Kidney epithelial cell (primary cell): ENCODE measurements at places on chromosomes 5 and 9. TPM values are rescaled to one million over a fixed set of nuclear protein-coding genes. Genes with fewer than 3 reads are reported as not detected.

Gene RFK
- 38.0 and 49.2 TPM in 2 replicates for total RNA-seq

Gene CFAP77
- total RNA-seq: 0.48 and 0.58 TPM in 2 replicates

- DNase-seq: no peak
Measured at GRCh38 chr5:90381213-90381929, 28.2 kb downstream of the CETN3 start.

DNA sequence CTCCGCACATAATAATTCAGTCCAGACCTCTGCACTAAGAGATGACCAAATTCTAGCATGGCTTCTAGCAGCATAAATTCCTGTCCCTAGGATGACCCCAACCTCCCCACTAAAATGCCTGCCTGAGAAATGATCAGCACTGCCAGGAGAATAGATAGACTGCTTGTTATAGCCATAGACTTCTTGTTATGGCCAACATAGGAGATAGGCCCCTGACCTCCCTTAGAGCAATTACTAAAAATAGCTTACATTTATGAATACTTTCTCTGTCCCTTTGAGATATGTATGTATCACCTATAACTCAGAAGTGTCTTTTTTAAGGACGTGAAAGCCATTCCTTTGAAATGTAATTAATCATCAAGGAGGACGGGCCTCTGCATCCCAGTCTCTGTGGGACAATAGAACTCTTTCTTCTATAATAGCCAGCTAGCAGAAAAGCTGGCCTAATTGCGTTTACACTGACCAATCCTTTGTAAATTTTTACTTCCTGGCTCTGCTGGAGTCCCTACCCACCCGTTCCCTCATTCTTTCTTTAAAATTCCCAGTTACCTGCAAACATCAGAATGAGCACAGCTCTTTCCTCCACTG lies 1002.7 kb downstream of the CDH18 start:
- DNase-seq: no peak

- no peak for DNase-seq
Measured at GRCh38 chr5:5044247-5044840, 95.8 kb upstream of the ADAMTS16 start.

- DNase-seq: no peak
Measured at GRCh38 chr5:136061630-136062365, 33.0 kb downstream of the TGFBI start.

Gene PTGES
- total RNA-seq: 37.9 and 39.5 TPM in 2 replicates

Gene NME5
- total RNA-seq: 4.6 and 7.9 TPM in 2 replicates

DNA sequence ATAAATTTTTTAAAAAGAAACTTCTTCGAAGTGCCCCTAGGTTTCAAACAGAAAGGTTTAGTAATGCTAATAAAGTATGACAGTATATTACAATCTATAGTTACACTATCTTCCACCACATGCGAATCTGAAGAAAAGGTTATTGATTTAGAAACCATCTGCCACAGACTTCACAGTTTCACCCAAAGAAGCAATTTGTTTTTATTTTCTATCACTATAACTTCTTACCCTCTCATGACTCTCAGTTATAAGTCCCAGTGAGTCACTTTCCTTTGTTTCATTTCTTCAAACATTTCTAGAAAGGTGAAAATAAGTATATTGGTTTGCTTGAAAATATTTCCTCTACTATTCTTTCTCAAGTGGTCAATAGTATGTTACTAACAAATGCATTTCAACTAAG lies 93.6 kb downstream of the MCTP1 start:
- DNase-seq: no peak

DNA sequence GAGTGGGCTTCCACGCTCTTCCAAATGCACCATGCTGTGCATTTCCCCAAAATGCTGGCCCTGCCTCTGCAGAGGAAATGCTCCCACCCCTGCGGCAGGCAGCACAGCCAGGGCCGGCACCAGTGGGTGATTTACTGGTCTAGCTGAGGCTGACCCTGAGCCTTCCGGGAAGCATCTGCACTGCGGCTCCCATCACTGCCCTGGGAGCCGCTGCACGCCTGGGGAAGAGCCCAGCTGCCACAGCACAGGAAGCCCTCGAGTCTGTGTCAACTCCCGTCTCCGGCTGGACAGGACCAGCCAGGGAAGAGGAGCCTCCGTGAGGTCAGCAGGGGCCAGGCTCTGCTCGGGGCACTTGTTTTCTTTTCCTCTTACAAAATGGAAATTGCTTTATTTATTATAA lies 25.1 kb upstream of the EEIG1 start:
- DNase-seq: no peak

DNA sequence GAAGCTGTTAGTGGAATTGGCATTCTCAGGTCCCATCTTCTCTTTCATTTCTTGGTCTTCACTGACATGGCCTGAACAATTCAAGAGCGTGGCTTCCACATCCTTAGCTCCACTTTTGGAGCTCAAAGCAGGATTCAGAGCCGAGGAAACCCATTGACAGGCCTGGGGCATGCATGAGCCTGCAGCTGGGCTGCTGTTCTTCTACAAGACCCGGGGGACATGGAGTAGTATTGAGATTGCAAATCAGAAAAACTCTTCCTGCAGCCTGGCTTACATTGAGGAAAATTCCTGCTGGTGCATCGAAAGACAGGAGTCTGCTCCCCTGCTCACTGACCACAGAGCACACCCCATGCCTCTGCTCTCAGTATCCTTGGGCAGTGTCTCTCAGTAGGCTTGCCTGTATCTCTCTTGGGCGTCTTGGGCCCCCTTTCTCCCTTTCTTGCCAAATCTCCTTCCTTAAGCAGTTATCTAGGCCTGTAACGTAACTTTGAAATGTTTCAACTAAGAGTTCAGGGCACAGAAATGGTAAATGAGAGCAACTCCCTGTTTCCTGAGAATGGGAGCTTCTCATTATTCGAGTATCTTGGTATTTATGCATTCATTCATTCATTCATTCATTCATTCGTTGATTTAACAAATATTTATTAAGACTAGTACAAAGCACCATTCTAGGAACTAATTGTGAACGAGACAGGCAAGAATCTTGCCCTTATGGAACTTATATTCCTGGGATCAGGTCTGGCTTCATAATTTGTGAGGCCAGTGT lies 603.6 kb upstream of the CLINT1 start:
- DNase-seq: no peak

DNA sequence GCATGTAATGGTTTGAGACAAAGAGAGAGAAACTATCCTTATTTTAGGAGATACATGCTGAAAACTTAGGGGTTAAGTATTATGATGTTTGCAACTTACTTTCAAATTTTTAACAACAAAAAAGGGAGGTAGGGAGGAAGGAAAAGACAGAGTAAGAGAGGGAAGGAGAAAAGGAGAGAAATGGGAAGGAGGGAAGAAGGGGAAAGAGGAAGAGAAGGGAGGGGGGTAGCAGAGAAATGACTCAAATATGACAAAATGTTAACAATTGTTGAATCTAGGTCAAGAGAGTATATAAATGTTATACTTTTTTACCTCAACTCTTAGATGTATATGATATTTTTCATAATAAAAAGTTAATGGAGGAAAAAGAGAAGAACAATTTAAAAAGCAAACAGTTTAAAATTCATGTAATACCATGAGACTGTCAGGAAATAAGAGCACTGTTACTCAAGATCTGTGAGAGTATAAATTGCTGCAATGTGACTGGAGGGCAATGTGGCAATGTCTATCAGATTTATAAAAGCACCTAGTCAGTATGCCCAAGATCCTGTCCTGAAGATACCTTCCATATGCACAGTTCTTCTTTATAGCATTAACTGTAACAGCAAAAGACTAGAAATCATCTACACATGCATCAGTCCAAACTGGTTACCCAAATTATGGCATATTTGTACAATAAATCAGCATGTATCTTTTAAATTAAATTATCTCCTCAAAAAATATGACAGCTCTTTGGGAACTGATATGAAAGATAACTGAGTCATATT lies 16.3 kb downstream of the FBXW11 start:
- DNase-seq: no peak

DNA sequence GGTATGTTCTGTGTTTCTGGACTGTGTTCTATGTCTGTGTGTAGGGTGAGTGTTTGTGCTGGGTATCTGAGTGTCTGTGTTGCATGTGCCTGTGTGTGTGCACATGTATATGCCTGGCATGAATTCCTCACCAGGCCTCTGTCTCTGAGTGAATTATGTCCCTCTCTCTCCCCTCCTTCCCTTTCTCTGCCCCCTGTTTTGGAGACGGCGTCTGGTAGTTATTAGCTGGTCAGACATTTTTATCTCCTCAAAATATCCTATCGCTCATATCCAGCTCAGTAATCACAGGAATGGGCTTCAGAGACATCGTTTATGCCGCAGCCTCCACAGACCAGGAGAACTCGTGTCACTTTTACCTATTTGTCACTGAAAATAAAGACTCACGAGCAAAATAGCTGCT lies 483.2 kb upstream of the BRINP1 start:
- no peak for DNase-seq
